Tongue (tissue), 3 donors: ENCODE measurements at places on chromosomes 3 and 15. TPM values are rescaled to one million over a fixed set of nuclear protein-coding genes. Genes with fewer than 3 reads are reported as not detected.

DNA sequence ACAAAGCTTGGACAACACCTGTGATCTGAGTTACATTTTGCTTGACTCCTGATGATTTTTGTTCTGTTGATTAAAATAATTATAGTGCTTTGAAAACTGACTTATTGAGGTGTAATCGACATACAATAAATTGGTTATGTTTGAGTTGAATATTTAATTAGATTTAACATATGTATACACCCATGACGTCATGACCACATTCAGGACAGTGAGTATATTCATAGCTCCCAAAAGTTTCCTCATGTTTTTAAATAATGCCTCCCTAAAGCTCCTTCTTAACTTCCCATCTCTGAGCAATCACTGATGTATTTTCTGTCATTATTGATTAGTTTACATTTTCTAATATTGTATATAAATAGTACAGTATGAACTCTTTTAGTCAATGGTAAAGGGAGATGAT, 801.2 kb downstream of the PDCD6IP start:
- no peak for DNase-seq

- no peak for DNase-seq
Observed at GRCh38 chr15:82572986-82573385, 32.7 kb upstream of the RPS17 start.

DNA sequence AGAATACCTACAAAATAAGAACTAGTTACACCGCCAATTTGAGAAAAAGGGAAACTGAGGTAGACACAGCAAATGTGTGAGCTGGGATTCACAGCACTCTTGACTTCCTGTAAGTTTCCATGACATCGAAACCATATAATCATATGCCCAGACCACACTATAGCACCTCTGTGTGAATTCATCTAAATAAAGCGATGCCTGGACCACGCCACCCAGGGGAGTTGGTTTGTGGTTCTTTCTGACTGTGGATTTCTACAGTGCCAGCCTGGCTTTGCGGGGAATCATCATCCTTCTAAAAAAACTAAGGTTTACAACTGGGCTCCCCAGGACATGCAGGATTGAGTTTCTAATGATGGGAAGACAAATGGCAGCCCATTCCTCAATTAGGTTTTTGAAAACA, 23.5 kb upstream of the CA12 start:
- no peak for DNase-seq

DNA sequence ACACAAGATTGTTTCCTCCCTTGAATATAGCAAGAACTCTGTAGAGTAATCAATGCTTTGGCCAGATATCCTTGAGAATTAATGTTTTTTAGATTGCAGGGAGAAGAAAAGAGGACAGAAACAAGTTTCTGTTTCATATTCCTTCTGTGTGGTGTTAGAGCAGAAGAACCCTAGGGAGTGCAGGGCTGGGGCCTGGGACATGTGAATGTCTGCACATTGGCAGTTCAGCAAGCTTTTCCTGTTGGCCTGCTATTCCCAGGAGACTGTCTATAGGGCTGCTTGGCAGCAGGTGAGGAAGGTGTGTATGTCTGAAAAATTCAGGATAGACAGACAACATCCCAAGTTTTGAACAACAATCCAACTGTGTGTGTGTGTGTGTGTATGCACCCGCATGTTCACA, 13.6 kb upstream of the CNBP start:
- DNase-seq: no peak

The COL6A5 gene
- total RNA-seq: not detected

- no peak for DNase-seq
Observed at GRCh38 chr15:31858026-31858425, 172.3 kb upstream of the CHRNA7 start.

DNA sequence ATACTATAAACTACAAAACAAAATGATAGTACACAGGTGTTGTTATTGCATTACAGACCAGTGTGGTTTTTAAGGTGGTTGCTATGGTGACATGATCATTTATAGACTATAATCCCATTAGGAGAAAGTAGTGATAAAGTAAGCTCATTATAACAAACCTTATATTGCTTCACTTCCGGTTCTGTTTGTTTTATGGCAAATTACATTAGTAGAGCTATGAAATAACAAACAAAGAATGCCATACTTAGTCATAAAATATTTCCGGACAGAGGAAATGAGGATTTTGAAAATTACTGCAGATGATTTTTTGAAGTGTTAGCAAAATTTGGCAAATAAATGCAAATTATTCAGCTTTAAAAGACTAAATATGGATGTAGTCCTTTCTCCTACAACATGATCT, 640.4 kb upstream of the ARPP21 start:
- no peak for DNase-seq

DNA sequence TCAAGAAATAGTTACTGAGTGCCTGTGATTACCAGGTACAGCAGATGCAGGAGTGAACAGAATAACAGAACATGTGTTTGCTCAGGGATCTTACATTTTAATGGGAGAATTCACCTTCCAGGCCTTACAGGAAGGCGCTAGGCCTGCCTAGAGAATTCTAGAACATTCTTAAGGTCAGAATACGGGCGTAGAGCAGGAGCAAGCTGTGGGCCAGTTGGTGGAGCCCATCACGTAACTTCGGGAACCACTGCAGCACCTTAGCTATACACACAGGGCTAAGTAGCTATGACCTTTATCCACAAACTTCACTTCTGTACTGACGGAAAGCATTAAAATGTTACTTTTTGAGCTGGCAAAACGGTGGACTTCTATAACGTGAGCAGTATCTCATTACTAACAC, 743 bp upstream of the DAZL start:
- no peak for DNase-seq

The HYAL1 gene
- total RNA-seq: 1.2 TPM

DNA sequence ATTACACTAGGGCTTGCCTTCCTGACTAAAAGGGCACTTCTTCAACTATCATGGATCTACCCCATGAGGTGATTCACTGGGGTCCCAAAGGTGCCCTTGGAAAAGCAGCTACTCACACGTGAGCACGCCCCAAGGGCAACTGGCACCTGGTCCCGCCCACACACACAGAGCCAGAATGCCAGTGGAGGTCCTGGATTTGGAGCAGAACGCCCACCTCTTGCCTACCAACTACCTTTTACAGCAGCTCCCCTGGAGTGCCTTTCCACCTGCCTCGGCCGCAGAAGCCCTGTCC, 1.8 kb upstream of the CTDSPL start:
- DNase-seq: no peak

The WNT5A gene
- 45.7 TPM for total RNA-seq

DNA sequence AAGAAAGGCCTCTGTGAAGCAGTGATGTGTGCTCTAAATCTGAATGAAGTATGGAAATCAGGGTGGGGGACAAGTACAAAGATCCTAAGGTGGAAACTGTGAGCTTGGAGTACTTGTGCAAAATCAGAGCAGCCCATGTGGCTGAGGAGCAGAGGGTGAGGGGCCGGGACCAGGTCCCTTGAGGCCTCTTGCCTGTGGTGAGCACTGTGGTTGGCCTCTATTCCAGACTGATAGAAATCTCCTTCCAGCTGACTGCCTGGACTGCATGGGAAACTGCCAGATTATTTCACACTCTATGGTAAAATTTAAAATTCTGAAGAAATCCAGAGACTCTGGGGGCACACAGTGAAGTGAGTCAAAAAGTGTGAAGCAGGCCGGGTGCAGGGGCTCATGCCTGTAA, 81.4 kb downstream of the TM4SF4 start:
- no peak for DNase-seq

The CLDN18 gene
- total RNA-seq: 0.62 TPM

The CLDN16 gene
- not detected for total RNA-seq

The SPESP1 gene
- 1.8 TPM for total RNA-seq

The MAGEL2 gene
- total RNA-seq: 6.4 TPM

DNA sequence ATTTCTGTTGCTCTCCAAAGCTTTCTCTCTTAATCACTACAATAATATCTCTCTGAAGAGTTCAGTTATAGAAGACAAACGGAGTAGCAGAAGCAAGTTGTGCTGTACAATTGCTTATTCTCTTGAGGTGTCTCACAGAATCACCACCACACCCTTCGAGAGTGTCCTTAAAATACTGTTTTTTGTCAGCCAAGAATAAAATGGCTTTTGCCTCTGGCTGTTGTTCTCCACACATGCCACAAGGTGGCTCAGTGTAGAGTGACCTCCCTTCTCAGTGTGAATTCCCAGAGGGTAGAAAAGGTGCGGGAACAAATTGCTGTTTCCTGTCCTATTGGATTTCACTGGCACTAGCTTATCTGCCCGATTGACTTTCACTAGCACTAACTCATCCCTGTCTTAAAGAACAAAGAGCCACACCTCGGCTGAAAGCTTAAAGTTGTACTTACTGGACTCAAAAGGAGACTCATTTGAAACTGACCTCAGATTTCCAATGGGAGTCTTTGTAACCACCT, 134.2 kb upstream of the SATB1 start:
- peak; percentile 16 for DNase-seq

DNA sequence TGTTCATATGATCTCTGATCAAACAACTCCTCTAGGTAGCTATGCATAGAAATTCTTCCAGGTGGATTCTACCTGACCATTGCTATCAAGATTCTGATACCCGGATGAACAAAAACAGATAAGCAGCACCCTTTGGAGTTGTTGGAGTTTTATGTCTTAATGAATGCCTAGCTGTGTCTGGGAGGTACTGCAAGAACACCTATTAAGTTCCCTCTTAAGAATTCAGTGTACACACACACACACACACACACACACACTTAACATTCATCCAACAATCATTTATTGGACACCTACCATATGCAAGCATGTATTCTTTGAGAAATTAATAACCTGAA, 58.1 kb upstream of the FNDC3B start:
- no peak for DNase-seq

GRCh38 chr3:102163039-102163817, 271.6 kb upstream of the ZPLD1 start:
- DNase-seq: no peak

DNA sequence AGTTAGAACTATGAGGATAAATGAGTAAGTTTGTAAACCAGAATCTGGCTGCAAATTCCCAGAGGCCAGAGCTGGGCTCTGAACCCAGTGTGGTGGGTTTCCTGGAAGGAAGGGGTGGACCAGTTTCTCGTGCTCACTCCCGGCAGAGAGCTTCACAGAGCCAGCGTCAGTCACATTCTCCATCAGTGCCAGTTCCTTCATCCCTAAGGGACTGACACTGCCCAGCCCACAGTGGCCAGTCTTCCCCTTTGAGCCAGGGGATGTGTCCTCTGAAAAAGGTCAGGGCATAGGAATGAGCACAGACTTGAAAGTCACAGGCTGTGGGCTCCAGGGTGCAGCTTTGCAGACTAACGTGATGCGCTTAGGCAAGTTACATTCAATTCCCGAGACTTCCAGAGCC, 135.8 kb upstream of the HACD2 start:
- peak; percentile 12 for DNase-seq

- DNase-seq: no peak
Observed at GRCh38 chr3:8423307-8423706, 78.3 kb upstream of the LMCD1 start.

- no peak for DNase-seq
Observed at GRCh38 chr3:36957862-36958686, 13.2 kb upstream of the TRANK1 start.

- DNase-seq: no peak
Observed at GRCh38 chr15:92801774-92802464, 98.2 kb upstream of the CHD2 start.

The ZNF385D gene
- total RNA-seq: 5.4 TPM

DNA sequence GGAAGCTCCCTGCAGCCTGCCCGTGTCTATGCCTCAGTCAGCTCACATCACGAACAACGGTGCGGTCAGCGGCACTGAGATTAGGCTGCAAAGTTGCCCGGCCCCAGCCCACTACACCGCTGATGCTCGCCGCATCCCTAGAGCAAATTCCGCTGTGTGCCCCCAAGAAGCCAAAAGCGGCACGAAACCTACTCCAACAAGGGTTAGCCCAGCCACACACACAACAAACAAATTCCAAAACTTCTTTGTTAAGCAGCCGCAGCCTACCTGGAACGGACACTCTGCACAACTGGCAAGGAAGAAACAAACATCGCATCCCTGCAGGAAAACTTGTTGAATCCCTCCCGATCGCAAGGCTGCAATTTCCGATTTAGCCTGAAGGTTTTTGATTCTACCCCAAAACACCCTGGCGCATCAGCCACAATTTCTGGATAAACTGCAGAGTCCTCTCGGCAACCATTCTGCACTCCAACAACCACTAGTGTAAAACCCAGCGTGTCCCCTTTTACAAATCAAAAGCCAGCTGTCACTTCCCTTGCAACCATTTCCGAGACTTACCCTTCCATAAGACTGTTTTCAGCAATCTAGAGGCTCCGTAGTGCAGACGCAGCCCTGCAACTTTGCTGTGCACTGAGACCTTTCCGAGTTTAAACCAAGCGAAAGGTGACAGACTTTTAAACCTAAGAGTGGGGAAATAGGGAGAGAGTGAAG, 449 bp downstream of the ROBO1 start:
- DNase-seq: peak; percentile 33

- no peak for DNase-seq
Observed at GRCh38 chr3:177306252-177306651, 109.0 kb upstream of the TBL1XR1 start.

GRCh38 chr3:49769286-49769915, 16.9 kb downstream of the IP6K1 start:
- DNase-seq: no peak

The SLCO2A1 gene
- 1.5 TPM for total RNA-seq

The POC1A gene
- total RNA-seq: 4.5 TPM
